Glomerular endothelial cell (primary cell): ENCODE measurements at places on chromosomes 2 and 18. TPM values are rescaled to one million over a fixed set of nuclear protein-coding genes. Genes with fewer than 3 reads are reported as not detected.

HMSD gene
- 0.41 TPM in 1 of 2 replicates, not detected in the other for total RNA-seq

RPRM gene
- total RNA-seq: not detected in 2 replicates

KYNU gene
- under 0.01 and 4.0 TPM in 2 replicates for total RNA-seq

IL36RN gene
- not detected in 2 replicates for total RNA-seq

DNA sequence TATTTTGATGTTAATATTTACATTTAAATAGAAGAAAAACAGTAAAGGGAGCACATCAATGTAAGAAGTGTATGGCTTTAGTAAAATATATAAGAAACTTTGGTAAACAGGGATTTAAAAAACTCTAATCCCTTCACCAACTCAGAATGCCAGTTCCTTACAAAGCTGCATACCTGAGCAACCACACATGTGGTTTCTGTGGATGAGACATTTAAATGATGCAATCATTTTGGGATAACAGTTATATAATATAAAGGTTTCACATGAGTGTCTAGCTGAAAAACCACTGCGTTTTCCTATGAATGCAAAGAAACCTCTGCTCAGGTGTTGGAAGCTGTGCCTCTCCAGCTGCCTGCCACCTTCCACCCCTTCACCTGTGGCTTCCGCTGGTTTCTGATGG lies 209.1 kb upstream of the REV1 start:
- DNase-seq: no peak

DNA sequence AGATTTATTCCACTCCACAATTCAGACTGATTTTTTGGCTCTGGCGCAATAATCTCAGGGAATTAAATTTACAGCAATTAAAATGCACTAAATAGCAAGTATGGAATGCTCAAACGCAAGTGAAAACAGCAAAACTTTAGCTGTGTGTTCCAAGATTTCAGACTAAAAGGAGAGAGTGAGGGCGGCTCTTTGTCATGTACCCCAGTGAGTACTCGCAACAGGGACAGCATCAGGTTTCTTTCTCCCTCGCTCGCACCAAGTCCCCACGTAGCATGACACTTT lies 1.1 kb downstream of the ROCK2 start:
- no peak for DNase-seq

DNA sequence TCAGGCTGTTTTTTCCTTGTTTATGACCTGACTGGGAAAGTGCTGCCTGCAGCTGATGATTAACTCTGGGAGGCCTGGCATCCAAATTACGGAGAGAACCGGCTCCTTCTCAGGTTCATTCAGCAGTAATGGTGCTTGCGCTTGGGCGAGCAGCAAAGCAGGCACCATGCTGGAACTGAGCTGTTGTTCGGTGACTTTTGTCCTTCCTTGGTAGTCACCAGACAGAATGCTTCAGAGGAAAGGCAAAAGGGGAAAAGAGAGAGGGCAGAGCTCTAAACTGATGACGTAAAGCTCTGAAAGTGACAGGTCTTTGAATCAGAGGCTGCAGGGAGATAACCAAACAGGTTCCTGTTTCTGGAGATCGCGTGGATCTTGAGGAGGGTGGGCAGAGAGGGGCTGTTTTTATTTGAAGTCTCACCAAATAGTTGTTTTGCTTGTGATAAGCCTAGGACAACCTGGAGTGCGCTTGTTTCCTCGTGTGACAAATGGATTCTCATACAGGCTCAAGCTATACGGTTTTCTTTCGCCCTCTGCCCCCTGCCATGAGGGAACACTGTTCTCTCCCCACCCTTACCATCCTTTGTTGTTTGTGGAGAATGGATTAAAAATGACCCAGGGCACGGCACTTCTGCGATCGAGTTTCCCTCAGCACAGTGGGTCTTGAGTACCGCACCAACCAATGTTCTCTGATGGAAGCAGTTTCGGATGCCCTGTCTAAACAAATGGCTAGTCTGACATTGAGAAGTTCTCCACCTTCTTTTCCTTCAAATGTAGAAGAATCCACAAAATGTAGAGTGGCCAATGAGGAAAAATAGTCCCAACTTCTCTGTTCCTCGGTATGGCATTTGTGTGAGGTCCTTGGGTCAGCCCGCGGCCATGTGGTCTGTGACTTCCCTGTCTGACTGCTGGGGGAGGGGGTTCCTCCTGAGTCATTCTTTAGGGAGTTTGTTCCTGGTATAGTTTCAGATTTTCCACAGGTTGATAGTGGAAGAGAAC lies 1.3 kb downstream of the RASGRP3 start:
- no peak for DNase-seq

- DNase-seq: no peak
Measured at GRCh38 chr2:189521699-189522434, 58.7 kb downstream of the SLC40A1 start.

- no peak for DNase-seq
Measured at GRCh38 chr2:236843161-236843968, 242.3 kb upstream of the COPS8 start.

DNA sequence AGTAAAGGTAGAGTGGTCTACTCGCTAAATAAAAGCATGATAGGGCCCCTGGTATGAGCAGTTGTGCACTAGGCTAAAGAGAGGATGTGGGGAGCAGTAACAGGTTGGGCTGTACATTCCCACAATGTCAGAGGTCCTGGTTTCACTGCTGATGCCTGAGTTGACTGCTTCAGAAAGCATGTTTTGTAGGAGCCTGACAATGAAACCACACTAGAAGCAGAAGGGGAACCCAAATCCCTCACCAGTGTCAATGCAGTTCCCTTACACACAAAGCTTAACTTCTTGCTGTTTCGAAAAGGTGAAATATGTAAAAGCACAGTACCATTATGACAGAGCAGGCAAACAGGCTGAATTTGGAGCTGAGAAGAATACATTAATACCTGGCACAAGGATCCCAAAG lies 291.7 kb upstream of the KYNU start:
- DNase-seq: no peak
